ENCODE measurements at places on chromosomes 6 and 20.

DNA sequence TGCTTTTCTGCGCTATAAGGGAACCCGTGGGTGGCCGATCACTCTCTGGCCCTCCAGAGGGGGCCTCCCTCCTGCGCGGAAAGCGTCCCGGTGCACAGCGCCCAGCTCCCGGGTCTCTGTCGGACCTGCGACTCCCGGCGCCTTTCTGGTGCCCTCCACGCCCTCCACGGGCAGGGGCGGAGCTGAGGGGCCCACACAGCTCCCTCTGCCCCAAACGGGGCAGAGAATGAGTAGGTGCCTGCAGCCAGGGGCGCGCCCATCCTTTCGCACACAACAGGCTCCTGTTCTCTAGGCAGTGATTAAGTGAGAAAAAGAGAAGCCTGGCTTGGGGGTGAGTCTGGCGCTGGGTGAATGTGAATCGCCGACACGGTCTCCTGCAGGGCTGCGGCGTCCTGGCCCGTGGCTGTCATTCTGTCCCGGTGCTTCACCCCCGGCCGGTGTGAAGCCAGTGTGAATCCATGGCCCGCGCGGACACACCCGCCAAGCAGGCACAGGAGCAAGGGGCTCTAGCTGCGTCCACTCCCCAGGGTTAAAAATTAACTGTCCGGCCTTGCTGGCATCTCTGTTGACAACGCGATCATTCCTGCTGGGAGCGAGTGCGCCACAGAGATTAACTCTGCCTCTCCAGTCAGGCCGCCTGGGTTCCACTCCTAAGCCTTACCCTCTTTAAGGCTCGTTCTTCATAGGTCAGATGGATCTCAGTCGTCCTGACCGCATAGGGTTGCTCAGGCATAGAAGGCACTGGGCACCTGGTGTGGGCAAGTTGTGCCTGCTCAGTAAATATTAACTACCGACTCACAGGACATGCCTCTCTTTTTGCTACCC, 88.8 kb downstream of the PCSK2 start:
- no peaks in the 10 kb centered on the region for H3K36me3 ChIP-seq
- no peaks in the 10 kb centered on the region for H3K27me3 ChIP-seq
- H3K4me3 ChIP-seq: no peak overlapping the region
- H3K27ac ChIP-seq: no peak overlapping the region
- no peaks in the 10 kb centered on the region for H3K4me1 ChIP-seq

- no peaks in the 10 kb centered on the region for H3K36me3 ChIP-seq
- no peaks in the 10 kb centered on the region for H3K27me3 ChIP-seq
- H3K27ac ChIP-seq: no peak overlapping the region
- DNase-seq: no peak
- no peak overlapping the region for H3K4me3 ChIP-seq
- H3K4me1 ChIP-seq: peaks cover 4% of the 10 kb centered on the region
Observed at GRCh38 chr6:149212206-149212605, 105.3 kb upstream of the TAB2 start.

DNA sequence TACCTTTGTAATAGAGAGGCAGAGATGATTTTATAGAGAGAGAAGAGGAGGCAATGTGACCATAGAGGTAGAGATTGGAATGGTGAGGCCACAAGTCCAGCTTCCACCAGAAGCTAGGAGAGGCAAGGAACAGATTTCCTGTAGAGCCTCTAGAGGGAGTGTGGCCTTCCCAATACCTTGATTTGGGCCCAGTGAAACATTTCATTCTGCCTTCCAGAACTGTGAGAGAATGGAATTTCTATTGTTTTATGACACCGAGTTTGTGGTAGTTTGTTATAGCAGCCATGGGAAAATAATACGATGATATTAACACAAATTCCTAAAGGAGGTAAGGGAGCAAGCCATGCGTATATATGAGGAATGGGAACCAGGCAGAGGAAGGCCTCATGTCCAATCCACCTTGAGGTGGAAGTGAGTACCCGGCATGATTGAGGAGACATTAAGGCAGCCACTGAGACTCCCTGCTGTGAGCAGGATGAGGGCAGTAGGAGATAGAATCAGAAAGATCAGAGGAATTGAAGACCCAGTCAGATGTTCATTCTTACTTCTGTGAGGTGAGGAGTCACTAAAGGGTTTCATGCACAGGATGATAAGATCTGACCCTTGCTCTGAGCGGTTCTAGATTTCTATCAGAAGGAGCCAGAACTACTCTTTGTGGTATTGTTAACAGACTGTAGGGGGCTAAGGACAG, 636.3 kb upstream of the IMPG1 start:
- H3K27me3 ChIP-seq: no peaks in the 10 kb centered on the region
- H3K27ac ChIP-seq: no peak overlapping the region
- no peak overlapping the region for H3K4me3 ChIP-seq

GRCh38 chr6:110776413-110776812, 38.9 kb downstream of the CDK19 start:
- no peaks in the 10 kb centered on the region for H3K27me3 ChIP-seq
- no peaks in the 10 kb centered on the region for H3K4me1 ChIP-seq
- H3K27ac ChIP-seq: no peak overlapping the region
- H3K36me3 ChIP-seq: peaks cover 15% of the 10 kb centered on the region
- DNase-seq: no peak

DNA sequence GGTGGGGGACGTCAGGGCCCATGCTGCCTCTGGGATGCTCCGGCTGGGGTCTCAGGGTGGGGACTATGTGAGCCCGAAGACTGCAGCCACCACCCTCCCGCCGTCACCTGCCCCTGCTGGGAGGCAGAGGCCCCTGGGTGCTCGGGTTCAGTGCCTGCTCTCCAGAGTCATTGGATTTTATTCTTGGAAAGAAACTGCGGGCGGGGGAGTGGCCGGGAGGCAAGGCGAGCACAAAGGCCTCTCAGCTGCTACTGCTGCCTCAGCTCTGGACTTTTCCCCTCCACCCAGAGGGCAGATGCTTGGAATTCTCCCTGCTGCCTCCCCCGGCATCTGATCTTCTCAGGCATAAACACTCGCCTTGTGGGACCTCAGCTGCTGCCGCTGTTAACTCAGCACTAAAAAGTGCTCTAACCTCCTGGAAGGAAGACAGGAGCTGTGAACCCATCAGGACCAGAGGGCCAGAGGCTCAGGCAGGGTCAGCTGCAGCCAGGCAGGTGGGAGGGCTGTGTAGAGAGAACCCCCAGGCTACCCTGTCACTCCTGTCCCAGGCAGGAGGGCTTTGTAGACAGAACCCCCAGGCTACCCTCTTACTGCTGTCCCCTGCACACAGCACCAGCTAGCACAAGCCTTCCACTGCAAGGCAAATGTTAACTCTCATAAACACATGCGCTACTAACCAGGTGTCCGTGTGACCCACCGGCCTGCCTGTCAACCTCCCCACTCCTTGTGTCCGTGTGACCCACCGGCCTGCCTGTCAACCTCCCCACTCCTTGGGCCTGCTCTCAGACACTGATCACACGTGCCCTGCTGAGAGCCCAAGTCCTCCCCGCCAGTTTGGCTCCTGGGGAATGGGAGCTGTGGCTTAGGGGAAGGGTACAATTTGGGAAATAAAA, 9.4 kb upstream of the FRMD1 start:
- no peaks in the 10 kb centered on the region for H3K4me1 ChIP-seq
- H3K36me3 ChIP-seq: 0 out of 2 replicates have a peak, but pooled peaks cover 8% of the 10 kb centered on the region
- no peaks in the 10 kb centered on the region for H3K27me3 ChIP-seq
- H3K4me3 ChIP-seq: no peak overlapping the region
- no peak overlapping the region for H3K27ac ChIP-seq

DNA sequence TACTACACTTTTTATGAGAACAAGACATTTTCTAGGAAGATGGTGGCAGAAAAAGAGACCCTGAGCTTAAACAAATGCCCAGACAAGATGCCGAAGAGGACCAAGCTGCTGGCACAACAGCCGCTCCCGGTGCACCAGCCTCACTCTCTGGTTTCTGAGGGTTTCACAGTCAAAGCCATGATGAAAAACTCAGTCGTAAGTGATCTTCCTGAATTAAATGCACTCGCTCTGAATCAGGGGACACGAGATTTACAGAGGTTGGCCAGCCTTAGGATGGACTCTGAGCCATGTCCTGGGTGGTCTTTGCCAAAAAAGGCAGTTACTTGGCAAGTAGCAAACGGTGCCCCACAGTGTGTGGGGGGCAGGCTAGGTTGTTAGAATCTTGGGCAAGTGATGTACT, 423 bp downstream of the PACRG start:
- H3K4me1 ChIP-seq: peaks cover 3% of the 10 kb centered on the region
- H3K27ac ChIP-seq: no peak overlapping the region
- H3K4me3 ChIP-seq: peak overlapping the region; percentile 59
- DNase-seq: no peak

DNA sequence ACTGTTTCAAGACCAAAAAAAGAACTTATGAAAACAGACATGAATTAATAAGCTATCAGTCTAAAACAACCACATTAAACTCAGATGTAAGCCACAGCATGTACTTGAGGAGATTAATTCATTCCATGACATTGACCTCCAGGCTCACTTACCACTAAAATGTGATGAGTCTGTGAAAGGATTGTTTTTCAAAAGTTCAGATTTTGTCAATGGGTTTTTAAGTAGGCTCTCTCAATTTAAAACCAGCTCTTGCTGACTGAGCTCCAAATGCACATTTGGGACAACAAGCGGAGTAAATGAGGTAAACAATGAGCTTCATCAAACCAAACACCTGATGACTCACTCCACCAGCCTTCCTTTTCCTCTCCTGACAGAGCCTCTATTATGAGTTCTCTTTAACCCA, 197.0 kb downstream of the SIM1 start:
- H3K36me3 ChIP-seq: peaks cover 2% of the 10 kb centered on the region
- H3K27ac ChIP-seq: no peak overlapping the region
- no peak for DNase-seq
- no peak overlapping the region for H3K4me3 ChIP-seq

DNA sequence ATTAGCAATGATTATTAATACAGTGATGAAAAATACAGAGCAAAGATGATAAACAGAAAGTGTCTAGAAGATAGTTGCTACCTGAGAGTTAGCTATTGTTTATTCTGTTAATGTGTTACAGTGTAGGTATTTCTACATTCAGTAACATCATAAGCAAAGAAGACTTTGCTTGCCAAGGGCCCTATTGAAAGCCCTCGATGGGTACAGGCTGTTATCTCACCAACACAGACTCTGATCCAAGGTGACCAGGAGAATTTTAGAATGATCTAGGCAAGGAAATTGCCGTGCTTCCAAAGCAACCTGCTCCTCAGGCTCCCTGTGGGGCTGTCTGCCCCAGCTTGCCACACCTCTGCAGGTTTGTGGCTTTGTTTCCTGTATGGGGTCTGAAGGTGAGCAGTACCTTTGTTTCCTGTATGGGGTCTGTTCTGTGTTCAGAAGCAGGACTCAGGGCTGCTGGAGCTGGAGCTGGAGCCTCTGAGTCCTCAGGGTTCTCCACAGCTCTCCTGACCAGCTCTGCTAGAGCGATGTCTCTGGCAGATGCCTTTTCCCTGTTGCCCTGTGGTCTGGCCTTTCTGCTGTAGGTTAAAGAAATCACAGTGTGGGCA, 32.5 kb downstream of the PHACTR3 start:
- no peak overlapping the region for H3K27ac ChIP-seq
- H3K36me3 ChIP-seq: peaks cover 9% of the 10 kb centered on the region
- H3K27me3 ChIP-seq: no peaks in the 10 kb centered on the region
- H3K4me1 ChIP-seq: no peaks in the 10 kb centered on the region
- no peak overlapping the region for H3K4me3 ChIP-seq
- DNase-seq: no peak

DNA sequence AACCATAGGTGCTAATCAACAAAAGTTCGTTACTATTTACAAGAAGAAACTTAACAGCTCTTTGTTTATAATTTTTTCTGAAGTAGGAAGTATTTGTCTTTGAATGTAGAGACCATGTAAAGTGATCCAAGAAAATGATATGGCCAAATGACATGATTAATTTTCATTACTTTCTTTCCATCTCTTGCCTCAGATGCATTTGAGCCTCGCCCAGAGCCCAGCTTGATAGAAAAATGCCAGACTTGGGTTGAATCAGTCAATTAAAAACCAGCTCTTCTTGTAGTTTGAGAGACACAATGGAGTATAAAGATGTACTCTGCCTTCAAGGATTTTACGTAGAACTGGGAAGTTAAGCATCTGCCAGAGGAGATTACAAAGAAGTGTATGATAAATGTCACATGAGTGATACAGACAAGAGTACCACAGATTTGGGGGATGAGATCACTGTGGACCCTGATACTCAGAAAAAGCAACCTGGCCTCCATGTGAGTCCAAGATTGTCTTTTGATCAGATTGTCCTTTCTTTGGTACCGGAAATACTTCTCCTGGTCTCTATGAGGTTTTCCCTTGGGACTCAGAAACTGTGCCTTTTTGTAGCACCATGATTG, 92.5 kb upstream of the SUPT3H start:
- H3K4me3 ChIP-seq: no peak overlapping the region
- no peak overlapping the region for H3K27ac ChIP-seq
- DNase-seq: no peak
- no peaks in the 10 kb centered on the region for H3K4me1 ChIP-seq
- H3K27me3 ChIP-seq: no peaks in the 10 kb centered on the region
- H3K36me3 ChIP-seq: no peaks in the 10 kb centered on the region

DNA sequence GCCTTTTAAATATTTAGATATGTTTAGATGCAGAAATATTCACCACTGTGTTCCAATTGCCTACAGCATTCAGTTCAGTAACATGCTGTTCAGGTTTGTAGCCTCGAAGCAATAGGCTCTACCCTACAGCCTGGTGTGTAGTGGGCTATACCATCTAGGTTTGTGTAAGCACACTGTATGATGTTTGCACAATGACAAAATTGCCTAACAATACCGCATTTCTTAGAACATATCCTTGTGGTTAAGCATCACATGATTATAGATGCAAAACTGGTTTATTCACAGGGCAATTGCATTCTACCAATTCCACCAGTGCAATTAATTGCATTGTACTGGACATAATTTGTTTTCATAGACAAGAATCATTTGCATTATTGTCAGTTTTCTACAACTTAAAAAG, 7.9 kb upstream of the SLC22A16 start:
- no peak overlapping the region for H3K4me3 ChIP-seq
- H3K36me3 ChIP-seq: no peaks in the 10 kb centered on the region
- DNase-seq: no peak
- H3K27ac ChIP-seq: no peak overlapping the region

- H3K27ac ChIP-seq: no peak overlapping the region
- H3K4me3 ChIP-seq: no peak overlapping the region
- H3K36me3 ChIP-seq: no peaks in the 10 kb centered on the region
- no peaks in the 10 kb centered on the region for H3K4me1 ChIP-seq
Observed at GRCh38 chr6:168866534-168866933, 387.1 kb downstream of the THBS2 start.

- H3K27me3 ChIP-seq: no peaks in the 10 kb centered on the region
- H3K27ac ChIP-seq: no peak overlapping the region
- no peak for DNase-seq
- H3K36me3 ChIP-seq: no peaks in the 10 kb centered on the region
Observed at GRCh38 chr6:49001856-49002541, 461.1 kb downstream of the MMUT start.

GRCh38 chr6:109102762-109103161, 7.5 kb downstream of the CEP57L1 start:
- H3K4me1 ChIP-seq: no peaks in the 10 kb centered on the region
- DNase-seq: no peak
- H3K27ac ChIP-seq: no peak overlapping the region
- no peak overlapping the region for H3K4me3 ChIP-seq
- no peaks in the 10 kb centered on the region for H3K27me3 ChIP-seq
